Left forelimb (tissue), 1 donor: ENCODE measurements at places on chromosomes 3 and 15.

DNA sequence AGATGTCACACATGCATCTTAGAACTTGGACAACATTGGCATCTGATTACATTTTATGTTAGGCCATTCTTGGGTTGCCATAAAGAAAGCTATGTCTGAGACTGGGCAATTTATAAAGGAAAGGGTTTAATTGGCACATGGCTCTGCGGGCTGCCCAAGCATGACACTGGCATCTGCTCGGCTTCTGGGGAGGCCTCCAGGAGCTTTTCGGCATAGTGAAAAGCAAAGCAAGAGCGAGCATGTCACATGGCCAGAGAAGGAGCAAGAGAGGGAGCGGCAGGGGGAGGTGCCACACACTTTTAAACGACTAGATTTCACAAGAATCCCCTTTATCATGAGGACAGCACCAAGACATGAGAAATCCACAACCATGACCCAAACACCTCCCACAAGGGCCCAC, 11.3 kb downstream of the RYR3 start:
- no peak for DNase-seq

DNA sequence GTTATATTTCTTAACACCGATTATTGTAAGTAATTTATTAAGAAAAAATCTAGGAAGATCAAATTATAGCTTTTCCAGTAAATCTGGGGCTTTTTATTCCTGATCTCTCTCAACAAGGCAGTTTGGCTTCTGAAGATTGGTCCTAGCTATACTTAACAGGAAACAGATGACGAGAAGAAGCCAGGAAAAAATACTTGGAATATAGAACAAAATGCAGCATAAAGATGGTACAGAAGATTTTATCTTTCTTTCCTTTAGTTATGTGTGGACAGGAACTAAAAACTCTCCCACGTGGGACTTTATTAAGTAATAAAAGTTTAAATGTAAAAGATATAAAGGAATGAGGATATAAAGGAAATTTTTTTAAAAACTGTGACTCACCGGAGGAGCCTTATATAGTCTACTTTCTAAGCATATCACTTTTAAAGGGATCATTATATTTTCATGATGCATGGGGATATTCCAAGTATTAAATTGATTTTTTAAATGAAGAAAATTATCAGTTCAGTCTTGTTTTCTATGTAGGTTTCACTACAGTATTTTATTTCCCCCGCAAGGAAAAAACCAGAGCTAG, 8.2 kb downstream of the B3GNT5 start:
- no peak for DNase-seq

- DNase-seq = no peak
These were observed 1.7 kb downstream of the PKM start for GRCh38 chr15:72229076-72229946.

DNA sequence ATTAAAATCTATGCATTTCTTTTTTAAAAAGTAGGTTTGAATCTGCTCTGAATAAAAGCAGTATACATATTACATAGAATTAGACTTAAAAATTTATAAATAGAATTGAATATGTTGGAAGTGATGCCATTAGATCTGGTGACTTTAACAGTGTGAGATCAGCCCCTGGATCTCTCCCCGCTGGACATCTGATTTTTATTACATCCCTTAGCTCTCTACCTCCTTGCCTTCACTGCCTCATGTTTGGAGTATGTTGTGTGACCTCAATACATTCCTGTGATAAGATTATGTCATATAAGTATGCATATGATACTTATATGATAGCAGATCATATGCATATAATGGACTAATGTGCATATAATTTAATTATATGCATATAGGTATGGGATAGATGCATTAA, 643.4 kb upstream of the NR2F2 start:
- no peak for DNase-seq

DNA sequence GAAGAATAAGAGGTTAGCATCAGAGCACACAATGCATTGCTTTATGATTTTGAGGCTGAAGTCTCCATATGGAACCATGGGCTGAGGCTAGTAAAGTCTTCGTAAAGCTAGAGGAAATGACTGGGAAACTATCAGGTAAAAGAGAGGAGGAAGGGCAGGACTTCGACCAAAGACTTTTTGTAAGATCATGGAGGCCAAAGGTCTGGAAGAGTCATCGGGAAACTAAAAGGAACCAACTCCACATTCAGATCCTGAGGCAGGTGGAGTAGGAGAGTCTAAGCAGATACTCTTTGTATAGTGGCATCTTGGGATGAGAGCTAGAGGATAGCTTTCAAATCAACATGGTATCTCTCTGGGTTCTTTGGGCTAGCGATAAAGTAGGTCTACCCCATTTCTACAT, 36.3 kb downstream of the SEMA6D start:
- no peak for DNase-seq

GRCh38 chr3:132256989-132257388, 60.2 kb upstream of the ACP3 start:
- DNase-seq = no peak

- DNase-seq = no peak
These were observed 9.6 kb upstream of the FAM107A start for GRCh38 chr3:58586776-58587192.

DNA sequence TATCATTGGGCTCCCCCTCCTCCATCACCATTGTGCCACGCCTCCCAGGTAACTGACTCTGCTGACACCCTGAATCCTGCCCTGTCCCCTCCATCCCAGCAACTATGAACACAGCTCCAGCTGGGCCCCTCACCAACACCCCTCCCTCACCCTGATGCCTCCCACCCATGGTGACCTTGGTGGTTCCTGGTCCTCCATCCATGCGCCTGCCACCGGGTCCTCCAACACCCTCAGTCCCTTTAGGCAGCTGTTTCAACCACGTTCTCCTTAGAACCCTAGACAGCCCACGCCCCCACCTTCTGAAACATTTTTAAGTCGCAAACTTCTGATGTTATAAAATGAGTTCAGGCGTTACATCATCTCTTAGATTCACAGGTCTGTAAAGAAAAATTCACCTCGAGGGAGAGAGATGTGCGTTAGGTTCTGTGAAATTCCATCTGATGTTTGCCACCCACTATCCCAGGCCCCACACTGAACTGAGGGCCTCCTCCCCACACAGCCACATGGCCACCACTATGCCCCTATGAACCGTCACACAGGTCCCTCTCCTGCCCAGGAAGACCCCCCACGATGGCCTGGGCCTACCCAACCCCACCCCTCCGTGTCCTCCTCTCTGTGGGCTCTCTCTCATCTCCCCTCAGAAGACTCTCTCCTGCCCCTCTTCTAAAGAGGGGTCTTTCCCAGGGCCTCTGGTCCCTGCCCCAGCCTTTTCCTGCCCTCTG, 29.8 kb downstream of the PCSK6 start:
- no peak for DNase-seq

DNA sequence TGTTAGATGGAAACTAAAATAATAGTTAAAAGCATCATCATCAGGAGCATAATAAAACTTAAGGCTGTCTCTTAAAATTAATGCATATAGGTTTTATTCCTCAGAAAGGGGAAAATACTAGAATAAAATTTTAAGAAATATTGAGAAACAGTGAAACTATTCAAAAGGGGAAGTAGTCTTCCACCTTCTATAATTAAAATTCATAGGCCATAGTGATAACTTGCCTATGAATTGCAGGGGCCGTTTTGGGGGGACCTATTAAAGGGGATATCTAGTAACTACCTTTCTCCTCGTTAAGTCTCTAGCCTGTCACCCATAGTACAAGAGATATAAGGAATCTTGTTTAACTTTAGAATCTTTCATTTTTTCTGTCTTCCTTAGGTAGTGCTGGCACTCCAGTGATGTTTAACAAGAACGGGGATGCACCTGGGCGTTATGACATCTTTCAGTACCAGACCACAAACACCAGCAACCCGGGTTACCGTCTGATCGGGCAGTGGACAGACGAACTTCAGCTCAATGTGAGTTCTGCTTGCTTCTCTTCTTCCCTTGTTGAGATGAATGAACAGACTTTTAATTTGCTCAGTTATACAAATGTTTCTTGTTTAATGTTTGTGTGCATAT, 600.4 kb downstream of the GRM7 start:
- DNase-seq = no peak
